Caudate nucleus (tissue), 63 donors: ENCODE measurements at places on chromosomes 16 and 17.

- DNase-seq, result peak; percentile 8
Observed at GRCh38 chr16:46857368-46857945, 26.5 kb upstream of the C16orf87 start.

GRCh38 chr16:85378145-85379040, 234.7 kb upstream of the GSE1 start:
- DNase-seq, result no peak

- DNase-seq, result no peak
Observed at GRCh38 chr17:76252040-76252954, 12.0 kb upstream of the RNF157 start.

DNA sequence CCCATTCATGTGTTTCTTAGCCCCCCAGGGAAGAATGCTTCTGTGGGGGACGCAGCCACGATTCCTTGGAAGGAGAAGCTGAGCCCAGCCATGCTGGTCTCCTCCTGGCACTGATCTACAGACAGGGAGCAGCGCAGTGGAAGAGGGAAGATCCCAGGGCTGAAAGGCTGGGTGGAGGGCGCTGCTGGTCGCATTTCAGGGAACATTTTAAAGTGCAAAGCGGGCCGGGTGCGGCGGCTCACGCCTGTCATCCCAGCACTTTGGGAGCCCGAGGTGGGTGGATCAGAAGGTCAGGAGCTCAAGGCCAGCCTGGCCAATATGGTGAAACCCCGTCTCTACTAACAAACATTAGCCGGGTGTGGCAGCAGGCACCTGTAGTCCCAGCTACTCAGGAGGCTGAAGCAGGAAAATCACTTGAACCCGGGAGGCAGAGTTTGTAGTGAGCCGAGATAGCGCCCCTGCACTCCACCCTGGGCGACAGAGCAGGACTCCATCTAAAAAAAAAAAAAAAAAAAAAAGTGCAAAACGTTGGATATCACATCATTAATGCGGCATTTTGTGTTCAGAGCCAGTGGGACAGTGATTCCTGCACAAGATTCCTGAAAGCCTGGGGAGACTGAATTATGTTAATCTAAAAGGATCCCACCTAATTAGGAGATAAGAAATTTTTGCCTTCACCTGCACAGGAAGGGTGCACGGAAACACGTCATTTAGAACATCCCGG, 558 bp upstream of the CHMP6 start:
- no peak for DNase-seq

DNA sequence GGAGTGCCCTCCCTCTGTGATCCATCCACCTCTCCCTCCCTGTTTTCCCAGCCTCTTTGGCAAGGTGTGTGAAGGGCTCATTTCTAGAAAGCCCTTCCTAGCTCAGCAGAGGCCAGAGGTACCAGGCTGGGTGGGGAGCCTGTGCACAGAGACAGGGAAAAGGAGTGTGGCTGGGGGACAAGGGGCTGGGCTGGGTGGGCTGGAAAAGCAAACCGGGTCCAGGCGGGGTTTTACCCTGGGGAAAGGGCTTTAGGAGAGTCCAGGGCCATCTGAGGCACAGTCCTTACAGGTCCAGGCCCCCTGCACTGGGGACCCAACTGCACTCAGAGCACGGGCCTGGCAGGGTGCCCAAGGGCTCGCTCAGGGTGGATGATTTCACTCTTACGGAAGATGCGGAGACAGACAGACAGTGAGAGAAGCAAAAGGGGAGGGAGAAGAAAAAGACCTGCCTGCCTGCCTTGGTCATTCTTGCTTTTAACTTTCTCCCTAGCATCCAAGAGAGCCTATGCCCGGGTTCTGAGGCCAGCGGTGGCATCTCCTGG, 7.0 kb downstream of the CRHR1 start:
- no peak for DNase-seq
